ENCODE measurements at places on chromosomes 12 and 14. TPM values are rescaled to one million over a fixed set of nuclear protein-coding genes. Genes with fewer than 3 reads are reported as not detected.

GRCh38 chr12:30719060-30719459 is 23.4 kb upstream of the IPO8 start:
- no peak for DNase-seq

The LRTM2 gene
- 0.75 TPM for polyA plus RNA-seq

The IGFBP6 gene
- polyA plus RNA-seq = 10.4 TPM

DNA sequence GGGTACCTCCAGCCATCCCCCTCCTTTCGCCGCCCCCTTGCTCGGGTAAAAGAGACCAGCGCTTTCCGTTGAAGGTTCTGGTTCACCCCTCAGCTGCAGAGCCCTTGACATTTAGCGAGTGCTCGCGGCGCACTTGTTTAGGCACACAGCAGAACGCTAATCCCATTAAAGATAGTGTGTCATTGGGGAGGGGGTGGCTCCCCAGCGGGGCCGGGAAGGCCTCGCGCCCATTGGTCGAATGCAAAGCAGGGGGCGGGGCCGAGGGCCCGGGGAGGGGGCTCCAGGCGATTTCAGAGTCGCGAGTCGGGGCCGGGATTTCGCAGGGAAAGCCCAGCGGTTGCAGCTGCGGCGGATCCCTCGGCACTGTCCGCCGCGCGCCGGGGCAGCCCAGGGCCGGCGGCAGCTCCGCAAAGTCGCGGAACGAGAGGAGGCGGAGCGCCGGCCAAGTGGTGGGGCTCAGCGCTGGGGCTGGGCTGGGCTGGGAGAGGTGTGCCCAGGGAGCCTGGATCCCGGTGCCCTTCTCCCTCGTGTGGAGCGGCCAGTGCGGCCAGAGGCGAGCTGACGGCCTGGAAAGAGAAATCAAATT is 122.9 kb downstream of the TSPAN9 start:
- peak; percentile 82 for DNase-seq

DNA sequence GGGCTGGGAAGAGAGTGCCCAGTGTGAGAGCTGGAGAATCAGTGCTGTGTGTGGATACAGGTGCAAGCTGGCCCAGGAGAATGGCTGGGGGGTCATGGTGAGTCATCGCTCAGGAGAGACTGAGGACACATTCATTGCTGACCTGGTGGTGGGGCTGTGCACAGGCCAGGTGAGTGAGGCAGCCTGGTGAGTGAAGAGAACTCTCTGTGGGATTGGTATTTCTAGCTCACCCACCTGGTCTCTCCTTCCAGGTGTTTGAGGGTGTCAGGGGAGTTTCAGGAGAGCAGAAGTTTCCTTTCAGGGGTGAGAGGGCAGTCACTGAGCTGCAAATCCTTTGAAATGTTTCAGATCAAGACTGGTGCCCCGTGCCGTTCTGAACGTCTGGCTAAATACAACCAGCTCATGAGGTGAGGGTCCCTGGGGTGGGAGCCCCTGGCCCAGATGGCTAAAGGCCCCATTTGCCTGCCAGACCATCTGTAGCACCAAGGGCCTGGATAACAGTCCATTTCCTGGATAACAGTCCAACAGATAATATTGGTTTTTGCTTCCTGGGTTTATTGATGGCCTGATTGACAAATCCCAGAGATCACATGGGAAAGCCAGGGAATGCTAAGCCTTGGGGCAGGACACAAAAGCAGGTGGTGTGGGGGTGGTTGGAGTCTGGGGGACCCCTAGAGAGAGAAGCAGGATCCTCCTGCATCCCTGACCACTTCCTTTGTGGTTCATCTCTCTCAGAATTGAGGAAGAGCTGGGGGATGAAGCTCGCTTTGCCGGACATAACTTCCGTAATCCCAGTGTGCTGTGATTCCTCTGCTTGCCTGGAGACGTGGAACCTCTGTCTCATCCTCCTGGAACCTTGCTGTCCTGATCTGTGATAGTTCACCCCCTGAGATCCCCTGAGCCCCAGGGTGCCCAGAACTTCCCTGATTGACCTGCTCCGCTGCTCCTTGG is 5.5 kb upstream of the ATN1 start:
- no peak for DNase-seq

GRCh38 chr12:81440001-81440400 is 319.1 kb downstream of the PPFIA2 start:
- no peak for DNase-seq

DNA sequence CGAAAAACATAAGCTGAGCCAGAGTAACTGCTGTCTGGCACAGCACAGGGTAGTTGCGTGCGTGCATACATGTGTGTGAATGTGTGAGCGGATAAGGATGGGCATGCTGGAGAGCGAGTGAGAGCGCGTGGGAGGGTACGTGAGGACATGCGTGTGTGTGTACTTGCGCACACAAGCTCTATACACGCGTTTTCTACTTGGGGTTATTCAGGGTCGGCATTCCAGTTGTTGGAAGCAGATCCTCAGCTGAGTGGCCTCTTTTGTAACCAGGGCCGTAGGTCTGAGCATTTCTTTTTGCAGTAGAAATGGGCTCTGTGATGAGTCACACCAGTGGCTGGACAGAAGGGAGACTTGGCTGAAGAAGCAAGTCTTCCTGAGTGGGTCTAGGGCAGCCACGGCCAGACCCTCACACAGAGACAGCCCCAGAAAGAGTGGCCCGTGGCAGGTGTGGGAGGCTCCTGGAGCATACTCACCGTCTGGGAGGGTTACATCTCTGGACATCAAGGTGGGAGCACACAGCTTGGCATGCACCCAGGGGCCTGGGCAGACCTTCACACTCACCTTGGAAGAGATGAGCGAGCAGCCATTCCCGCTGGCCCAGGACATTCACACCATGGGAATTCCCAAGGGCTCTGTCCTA is 78.0 kb downstream of the LRRC74A start:
- DNase-seq = no peak

The CMTM5 gene
- polyA plus RNA-seq = 2.6 TPM

The GSG1 gene
- 0.28 TPM for polyA plus RNA-seq

GRCh38 chr12:53510181-53510812 is 3.0 kb upstream of the NPFF start:
- no peak for DNase-seq

DNA sequence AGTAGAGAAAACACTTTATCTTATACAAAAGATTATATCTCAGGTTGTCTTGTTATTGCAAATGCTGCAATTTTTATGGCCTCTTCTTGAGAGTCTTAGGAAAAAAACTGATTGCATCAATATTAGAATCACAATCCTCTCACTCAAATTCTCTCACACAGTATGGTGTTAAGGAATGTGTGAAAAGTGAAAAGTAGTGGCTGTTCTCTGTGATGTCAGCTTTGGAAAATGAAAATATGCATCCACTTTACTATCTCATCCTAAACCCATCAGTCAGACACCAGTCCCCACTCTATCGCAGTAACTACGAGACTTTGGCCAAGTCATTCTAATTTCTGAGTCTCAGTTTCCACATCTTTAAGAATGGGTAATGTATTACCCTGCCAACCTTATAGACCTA is 32.6 kb upstream of the NTF3 start:
- DNase-seq = no peak

DNA sequence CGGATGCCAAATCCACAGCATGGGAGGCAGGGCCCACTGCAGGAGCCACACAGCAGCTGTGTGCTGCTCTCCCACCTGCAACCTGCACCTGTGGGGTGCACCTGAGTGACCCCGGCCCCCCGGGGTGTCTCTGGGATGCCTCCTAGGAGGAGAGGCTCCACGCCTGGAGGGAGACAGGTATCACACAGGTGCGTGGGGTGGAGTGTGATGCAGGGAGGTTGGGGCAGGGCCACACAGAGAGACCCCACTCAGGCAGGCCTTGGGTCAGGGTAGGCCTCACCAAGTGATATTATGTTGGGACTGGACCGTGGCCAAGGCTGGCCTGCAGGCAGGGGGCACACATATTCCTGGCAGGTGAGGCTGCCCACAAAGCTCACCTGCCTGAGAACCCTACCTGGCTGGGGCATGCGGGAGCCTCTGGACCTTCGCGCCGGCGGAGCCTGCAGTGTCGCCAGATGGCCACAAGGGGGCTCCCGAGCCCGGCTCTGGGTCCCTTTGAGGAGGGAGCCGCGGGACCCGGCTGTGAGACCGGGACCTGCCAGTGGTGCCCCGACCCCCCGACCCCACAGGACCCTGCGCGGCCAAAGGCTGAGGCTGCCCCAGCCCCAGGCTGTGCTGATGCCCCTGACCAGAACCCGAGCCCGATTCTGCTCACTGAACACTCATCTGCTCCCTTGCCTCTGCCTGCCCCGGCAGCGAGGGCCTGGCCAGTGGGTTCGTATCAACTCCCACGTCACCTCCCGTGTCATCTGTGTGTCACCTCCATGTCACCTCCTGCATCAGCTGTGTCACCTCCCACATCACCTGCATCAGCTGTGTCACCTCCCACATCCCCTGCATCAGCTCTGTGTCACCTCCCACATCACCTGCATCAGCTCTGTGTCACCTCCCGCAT is 11.4 kb downstream of the TMEM121 start:
- no peak for DNase-seq

DNA sequence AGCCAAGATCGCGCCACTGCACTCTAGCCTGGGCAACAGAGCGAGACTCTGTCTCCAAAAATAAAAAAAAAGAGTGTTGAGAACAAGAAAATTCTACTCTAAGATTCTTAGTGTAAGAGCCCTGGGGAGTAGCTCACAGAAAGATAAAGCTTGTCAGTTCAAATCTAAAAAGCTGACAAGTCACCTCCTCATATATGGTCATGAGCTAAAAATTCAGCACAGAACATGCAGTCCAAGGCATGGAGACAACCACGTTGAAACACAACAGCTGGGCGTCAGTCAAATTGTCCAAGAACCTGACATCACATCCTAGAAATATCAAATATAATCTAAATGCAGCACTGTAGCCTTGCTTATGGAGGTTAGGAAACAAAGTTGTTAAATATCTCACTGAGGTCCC is 47.8 kb downstream of the CLIP1 start:
- no peak for DNase-seq

- no peak for DNase-seq
Measured at GRCh38 chr12:8946733-8947132, 2.7 kb downstream of the M6PR start.

The OTUB2 gene
- 4.7 TPM for polyA plus RNA-seq

The SLC10A1 gene
- polyA plus RNA-seq = not detected

DNA sequence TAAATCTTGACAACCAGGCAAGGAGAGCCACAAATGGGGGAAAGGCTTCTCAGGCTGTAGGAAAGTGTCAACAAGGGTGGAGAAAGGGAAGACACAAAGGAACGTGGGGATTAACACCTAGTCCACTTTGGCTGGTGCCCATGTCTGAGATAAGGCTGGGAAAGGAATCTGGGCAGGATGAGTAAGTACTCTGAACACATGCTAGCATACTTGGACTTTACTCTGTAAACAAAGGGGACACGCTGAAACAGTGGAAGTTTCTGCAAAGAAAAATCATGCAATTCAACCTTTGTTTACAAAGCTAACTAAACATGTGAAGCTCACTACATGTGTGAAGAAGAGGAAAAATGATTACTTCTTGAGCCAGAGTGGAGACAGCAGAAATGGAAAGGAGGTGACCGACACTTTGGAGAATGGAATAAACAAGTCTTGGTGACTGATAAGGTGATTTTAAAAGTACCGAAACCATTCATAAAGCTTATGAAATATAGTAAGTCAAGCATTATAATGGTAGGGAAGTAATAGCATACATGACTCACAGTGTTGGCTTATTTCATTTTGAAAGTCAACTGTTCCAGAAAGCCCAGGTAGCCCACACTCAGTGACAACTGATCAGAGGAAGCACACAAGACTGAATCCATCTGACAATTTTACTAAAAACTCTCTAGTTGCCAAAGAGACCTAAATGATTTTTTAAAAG is 13.2 kb downstream of the CPNE8 start:
- no peak for DNase-seq

- DNase-seq = no peak
Measured at GRCh38 chr14:62777510-62777909, 267.7 kb downstream of the KCNH5 start.

GRCh38 chr14:95681153-95681552 is 5.1 kb upstream of the TCL1B start:
- DNase-seq = no peak

DNA sequence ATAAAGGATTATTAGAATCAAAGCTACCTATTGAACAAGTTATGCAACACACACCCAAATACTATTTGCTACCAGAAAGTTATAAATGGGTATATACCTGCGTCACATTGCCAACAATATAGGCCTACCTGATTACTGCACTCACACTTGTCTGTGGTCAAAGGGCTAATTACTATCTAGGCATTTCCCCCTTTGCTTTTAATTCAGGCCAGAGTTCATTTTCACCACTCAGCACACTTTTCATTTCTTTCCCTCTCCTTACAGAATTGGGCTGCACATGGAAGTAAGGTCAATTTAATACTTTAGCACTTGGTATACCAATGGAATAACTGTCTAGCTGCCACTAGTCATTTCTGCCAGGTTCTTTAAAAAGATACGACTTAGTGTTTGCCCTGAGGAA is 1.7 kb downstream of the SOS2 start:
- DNase-seq = no peak

DNA sequence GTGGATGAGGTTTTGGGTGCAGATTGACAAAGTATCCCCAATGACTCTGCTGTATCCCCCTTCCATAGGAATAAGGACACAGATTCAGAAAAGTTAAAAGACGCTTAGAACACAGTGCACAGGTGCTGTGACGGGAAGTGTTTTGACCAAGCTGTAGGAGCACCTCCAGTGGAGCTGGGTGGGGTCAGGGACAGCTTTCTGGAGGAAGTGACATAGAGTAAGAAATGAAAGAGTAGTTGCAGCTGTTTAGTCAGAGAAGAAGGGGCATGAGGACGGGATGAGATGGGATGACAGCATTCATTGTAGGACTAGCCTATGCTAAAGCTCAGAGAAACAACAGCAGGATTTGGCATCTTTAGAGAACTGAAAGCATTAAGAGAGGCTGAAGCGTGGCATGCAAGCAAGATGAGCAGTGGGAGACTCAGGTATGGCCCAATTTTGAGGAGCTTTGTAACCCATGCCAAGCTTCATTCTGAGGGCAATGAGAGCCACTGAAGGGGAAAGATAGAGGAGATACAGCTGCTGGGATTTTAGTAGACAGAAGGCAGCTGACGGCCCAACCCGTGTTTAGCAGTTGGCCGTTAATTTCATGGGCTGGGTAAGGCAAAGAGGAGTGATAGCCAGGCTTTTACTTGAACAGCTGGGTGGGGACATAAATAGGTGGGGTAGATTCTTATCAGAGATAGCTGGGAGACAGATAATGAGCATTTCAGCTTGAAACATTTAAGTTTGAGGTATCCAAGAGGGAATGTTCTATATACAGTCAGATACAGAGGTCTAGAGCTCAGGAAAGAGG is 131.8 kb upstream of the KRAS start:
- DNase-seq = no peak

The ACOT6 gene
- polyA plus RNA-seq = 0.33 TPM

The SPSB2 gene
- 16.8 TPM for polyA plus RNA-seq

- DNase-seq = peak; percentile 62
Measured at GRCh38 chr12:27975222-27976136, 2.9 kb upstream of the PTHLH start.

GRCh38 chr14:40859055-40859454 is 747.6 kb upstream of the LRFN5 start:
- DNase-seq = no peak
